ENCODE measurements at places on chromosomes 16 and 17.

GRCh38 chr17:45924332-45924820, 30.0 kb downstream of the MAPT start:
- no peak for DNase-seq

- no peak for DNase-seq
These were observed 42.3 kb downstream of the SLC7A5 start for GRCh38 chr16:87826798-87827587.

DNA sequence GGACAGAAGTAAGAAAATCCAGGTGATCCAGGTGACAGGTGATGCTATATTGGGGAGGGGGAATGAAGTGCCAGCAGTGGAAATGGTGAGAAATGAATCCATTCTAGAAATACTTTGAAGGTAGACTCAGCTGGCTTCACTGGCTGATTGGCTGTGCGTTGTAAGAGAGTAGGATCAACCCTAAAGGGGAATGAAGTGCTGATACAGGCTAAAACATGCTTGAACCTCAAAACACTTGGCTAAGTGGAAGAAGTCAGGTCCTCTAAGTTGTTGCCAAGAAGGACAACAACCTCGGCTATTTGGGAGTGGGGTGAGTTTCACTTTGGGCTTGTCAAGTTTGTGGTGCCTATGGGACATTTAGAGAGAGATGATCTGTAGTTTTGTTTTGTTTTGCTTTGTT, 24.1 kb upstream of the SCNN1B start:
- no peak for DNase-seq

GRCh38 chr17:57096472-57097202, 11.6 kb downstream of the AKAP1 start:
- DNase-seq, result no peak

DNA sequence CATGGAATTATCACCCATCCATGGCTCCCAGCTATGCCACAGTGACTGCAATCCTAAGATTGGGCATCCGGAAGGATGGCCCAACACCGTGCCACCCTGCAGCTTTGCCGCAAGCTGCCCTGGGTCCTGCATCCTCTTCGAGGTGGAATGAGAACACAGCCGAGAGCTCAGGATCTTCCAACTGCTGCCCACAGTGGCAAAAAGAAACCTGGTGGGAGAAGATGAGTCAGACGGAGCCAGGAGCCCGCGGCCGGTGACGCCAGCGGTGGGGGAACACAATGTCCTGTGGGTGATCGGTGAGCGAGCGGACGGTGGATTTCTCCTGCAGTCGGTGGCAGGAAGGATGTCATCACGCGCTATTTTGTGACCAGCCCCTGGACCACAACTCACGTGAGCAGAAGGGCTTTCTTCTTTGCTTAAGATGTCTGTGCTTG, 20.1 kb downstream of the CD7 start:
- peak; percentile 54 for DNase-seq

DNA sequence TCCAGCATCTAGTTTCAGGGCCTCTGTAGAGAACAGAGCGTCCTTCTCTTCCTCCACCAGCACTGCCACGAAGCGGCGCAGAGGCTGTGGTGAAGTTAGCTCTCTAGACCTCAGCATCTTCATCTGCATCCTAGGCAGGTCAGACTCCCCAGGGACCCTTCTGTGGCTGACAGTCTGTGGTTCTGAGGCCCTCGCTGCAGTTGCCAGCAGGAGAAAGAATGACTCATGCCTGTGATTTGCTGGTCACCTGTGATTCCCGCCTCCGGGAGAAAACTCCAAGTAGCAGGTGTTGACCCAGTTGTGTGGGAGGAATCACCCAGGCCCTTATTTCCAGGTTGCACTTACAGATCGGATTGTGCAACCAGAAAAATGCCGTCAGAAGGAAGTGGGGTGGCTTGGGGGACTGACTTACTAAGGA, 117.3 kb upstream of the CACNG5 start:
- DNase-seq, result no peak

- DNase-seq, result no peak
These were observed 85.8 kb downstream of the GNAO1 start for GRCh38 chr16:56277075-56277474.

GRCh38 chr16:87317750-87318644, 805 bp upstream of the C16orf95 start:
- no peak for DNase-seq

DNA sequence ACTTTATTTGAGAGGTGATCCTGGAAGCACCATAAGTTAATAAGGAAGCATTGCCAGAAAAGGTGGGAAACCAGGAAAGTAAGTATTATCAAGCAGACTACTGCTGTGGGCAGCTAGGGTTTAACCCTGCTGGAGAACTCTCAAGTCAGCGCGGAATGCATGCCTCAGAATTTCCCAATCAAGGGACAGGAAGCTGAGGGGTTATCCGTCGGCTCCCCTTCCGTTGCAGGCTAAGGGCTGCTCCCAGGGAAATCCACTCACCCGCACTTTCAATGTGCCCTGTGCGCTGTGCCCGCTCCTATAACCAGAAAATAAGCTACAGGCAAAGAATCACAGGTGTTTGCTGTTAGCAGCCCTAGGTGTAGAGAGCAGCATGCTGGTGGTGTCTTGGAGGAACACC, 138.5 kb upstream of the CACNG3 start:
- DNase-seq, result no peak

- no peak for DNase-seq
These were observed 1.9 kb upstream of the PRRT2 start for GRCh38 chr16:29809850-29810698.

DNA sequence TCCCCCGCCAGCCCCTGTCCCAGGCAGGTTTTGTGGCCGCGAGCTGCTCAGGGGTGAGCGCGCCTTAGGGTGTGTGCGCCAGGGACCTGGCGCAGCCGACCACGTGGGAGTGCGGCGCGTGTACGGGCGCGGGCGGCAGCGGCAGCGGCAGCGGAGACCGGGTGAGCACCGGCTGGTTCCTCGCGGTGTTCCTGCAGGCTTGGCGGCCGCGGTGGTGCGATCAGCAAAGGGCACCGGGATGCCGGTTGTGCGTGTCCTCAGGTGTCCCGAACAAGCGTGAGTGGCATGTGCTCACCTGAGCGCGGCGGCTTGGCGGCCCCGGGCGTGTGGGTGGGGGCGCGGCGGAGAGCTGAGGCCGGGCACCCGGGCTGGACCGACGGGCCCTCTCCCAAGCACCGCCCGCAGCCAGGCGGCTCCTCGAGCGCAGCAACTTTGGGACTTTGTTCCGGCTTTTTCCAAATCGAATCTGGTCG, 381 bp upstream of the HSD11B2 start:
- no peak for DNase-seq

DNA sequence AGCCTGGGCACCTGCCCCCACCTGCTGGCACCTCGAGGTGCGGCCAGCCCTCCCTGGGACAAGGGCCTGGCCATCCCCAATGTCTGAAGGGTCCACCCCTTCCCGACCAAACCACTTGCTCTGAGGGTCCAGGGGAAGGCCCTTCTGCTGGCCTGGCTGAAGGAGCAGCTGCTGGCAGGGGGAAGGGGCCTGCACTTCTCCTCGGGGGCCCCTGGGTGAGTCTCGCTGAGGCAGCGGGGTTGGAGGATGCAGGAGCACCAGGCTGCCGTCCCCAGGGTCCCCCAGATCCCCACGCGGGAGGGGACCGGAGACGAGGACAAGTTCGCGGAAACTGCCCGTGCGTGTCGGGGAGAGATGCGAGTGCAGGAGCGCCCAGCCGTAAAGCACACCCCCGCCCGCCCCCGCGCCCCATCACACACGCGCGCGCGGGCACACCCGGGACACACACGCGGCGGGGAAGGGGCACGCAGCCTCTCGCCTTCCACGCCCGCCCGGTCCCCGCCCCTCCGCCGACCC, 725 bp upstream of the CACNA1H start:
- DNase-seq, result no peak

- DNase-seq, result no peak
These were observed 177.2 kb downstream of the FOXL1 start for GRCh38 chr16:86755571-86756006.

GRCh38 chr16:70481929-70482536, 27.6 kb downstream of the FCSK start:
- no peak for DNase-seq

DNA sequence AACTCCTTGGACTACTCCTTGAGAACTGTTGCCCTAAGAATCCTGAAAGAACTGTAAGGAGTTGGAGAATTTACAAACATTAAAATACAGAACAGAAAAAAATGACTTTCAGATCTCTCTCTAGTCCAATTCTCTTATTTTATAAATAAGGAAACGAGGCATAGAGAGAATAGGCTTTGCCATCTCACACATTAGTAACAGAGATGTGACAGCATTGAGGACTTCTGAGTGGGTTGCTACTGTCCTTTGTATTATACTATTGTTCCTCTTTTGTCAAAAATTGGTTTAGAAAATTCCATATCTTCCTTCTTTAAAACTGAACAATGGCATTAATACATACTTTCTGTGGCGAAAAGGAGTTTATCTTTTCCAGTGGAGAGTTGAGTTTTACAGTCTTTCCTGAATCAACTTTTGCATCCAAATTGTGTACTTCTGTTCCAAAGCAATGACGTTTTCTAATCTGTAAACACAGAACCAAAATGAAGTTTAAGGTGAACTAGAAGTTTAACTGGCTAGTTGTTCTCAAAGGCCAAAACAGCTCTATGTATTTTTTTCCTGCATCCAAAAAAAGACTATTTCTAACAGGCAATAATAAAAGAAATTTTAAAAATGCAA, 16.5 kb downstream of the BRIP1 start:
- DNase-seq, result no peak

DNA sequence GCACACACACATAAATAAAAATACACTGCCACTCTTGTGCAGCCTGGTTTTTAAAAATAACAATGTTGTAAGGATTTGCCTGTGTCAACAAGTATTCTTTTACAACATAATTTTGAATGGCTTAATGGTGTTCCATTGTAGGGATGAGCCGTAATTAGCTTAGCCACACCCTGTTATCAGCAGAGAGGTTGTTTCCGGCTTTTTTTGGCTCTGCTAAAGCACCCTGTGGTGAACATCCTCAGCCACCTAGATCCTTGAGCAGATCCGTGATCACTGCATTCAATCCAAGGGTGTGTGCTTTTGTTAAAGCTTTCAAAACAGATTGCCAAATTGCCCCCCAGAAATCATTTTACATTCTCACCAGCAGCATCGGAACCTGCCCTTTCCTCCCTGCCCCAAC, 7.0 kb downstream of the KATNB1 start:
- no peak for DNase-seq

DNA sequence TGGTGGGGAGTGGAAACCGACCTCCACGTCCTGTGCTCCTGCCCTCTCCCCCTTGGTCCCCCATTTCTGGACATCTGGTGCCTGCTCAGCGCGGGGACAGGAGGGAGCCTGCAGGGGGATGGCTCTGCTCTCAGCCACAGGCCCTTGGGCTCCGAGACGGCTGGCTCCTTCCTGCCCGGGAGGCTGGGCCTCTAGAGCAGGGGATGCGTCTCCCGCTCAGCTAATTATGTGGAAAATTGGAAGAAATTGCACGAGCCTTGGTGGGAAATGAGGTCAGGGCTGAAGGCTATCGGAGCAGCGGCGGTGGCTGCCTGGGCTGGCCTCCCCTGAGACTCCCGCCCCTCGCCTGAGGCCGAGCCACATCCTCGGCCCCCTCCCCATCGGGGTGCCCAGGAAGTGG, 154.6 kb upstream of the CIBAR2 start:
- no peak for DNase-seq

DNA sequence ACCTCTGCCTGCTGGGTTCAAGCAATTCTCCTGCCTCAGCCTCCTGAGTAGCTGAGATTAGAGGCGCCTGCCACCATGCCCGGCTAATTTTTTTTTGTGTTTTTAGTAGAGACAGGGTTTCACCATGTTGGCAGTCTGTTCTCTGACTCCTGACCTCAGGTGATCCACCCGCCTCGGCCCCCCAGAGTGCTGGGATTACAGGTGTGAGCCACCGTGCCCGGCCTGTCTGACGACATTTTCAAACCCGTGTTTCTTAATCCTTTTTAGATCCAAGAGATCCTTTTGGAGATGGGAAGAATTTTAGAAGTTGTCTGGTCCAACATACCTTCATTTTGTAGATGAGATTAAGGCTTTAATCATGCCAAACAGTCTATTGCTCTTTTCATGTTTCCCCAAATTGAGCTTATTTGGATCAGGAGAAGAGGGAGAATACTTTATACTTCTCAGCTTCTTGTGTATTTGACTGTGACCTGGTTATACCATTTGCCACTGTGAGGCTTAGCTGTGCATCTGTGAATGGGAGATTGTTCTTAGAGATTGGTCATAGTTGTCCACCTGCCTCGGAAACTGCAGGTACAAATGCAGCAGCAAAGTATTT, 25.8 kb downstream of the USP10 start:
- no peak for DNase-seq

Measured in HS-5 (cell line).